Temporal lobe (tissue), 4 donors: ENCODE measurements at places on chromosomes 13 and 19. TPM values are rescaled to one million over a fixed set of nuclear protein-coding genes. Genes with fewer than 3 reads are reported as not detected.

ATXN8OS gene
- total RNA-seq, result 1.2 TPM

ATP8B3 gene
- under 0.01 TPM for total RNA-seq

TEX101 gene
- not detected for total RNA-seq

ZNF610 gene
- 11.8 TPM for total RNA-seq

LRRC4B gene
- total RNA-seq, result 67.4 TPM

DMAC2 gene
- 15.5 TPM for total RNA-seq

CRX gene
- total RNA-seq, result not detected

PCDH8 gene
- 52.6 TPM for total RNA-seq

SLC35E1 gene
- total RNA-seq, result 24.3 TPM

TJP3 gene
- under 0.01 TPM for total RNA-seq

FAM216B gene
- total RNA-seq, result 0.74 TPM

LILRB5 gene
- 0.25 TPM for total RNA-seq

FAM83E gene
- total RNA-seq, result not detected

SUPT20H gene
- 61.0 TPM for total RNA-seq

CXCL17 gene
- total RNA-seq, result not detected

ZNF583 gene
- 25.1 TPM for total RNA-seq

BLVRB gene
- total RNA-seq, result 17.5 TPM

S1PR5 gene
- total RNA-seq, result under 0.01 TPM

RBM42 gene
- total RNA-seq, result 18.4 TPM

SHD gene
- 2.2 TPM for total RNA-seq

NLRP5 gene
- total RNA-seq, result not detected

AMER2 gene
- total RNA-seq, result 129 TPM

ZNF709 gene
- total RNA-seq, result 24.6 TPM

SHISA7 gene
- total RNA-seq, result 7.1 TPM

KCTD12 gene
- 126 TPM for total RNA-seq

NANOS2 gene
- not detected for total RNA-seq

OBI1 gene
- 54.1 TPM for total RNA-seq

CEBPA gene
- 1.2 TPM for total RNA-seq

FCGBP gene
- 2.5 TPM for total RNA-seq

IRGC gene
- total RNA-seq, result not detected

ZNF540 gene
- 16.2 TPM for total RNA-seq

NPAS1 gene
- total RNA-seq, result 5.9 TPM

MISP gene
- total RNA-seq, result under 0.01 TPM

CEACAM7 gene
- not detected for total RNA-seq

GPC5 gene
- total RNA-seq, result 4.7 TPM

ZNF723 gene
- not detected for total RNA-seq

CGB2 gene
- total RNA-seq, result not detected

LHB gene
- total RNA-seq, result not detected

RETN gene
- 0.98 TPM for total RNA-seq

ZNF792 gene
- total RNA-seq, result 11.8 TPM

ADGRE3 gene
- not detected for total RNA-seq

SIGLEC9 gene
- 0.25 TPM for total RNA-seq

SLC44A2 gene
- 33.4 TPM for total RNA-seq

ICAM4 gene
- total RNA-seq, result under 0.01 TPM

NLRP7 gene
- not detected for total RNA-seq

RPS19 gene
- total RNA-seq, result 776 TPM

ZNF628 gene
- 0.49 TPM for total RNA-seq

ADAMTSL5 gene
- under 0.01 TPM for total RNA-seq

KLK12 gene
- not detected for total RNA-seq

ZSCAN18 gene
- 83.6 TPM for total RNA-seq

FUT2 gene
- total RNA-seq, result under 0.01 TPM

PRR22 gene
- total RNA-seq, result 0.25 TPM

CEACAM16 gene
- not detected for total RNA-seq

GARIN5B gene
- total RNA-seq, result not detected

IRF2BP1 gene
- total RNA-seq, result 20.9 TPM

UGGT2 gene
- total RNA-seq, result 47.2 TPM

ZFR2 gene
- total RNA-seq, result 4.7 TPM
